ENCODE measurements at places on chromosomes 2 and 18. TPM values are rescaled to one million over a fixed set of nuclear protein-coding genes. Genes with fewer than 3 reads are reported as not detected.

DNA sequence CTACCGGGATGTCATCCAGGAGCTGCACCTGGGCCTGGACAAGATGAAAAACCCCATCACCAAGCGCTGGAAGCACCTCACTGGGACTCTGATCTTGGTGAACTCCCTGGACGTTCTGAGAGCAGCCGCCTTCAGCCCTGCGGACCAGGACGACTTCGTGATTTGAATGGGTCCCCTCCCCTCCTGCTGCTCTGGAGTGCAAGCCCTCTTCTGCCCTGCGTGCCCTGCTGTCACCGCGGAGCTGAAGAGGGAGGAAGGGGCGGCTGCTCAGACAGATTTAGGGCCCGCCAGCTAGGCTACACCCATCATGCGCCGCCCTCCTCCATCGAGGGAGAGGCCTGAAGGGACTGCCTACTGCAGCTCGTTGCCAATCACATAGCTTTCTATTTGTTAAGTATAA lies 101.8 kb downstream of the SH3BP4 start:
- peaks cover 23% of the 10 kb centered on the region for H3K4me1 ChIP-seq
- no peak for DNase-seq
- no peaks in the 10 kb centered on the region for H3K27me3 ChIP-seq
- H3K4me3 ChIP-seq: no peak overlapping the region
- peaks cover 28% of the 10 kb centered on the region for H3K36me3 ChIP-seq

MAP2 gene
- 52.0 TPM for total RNA-seq

DNA sequence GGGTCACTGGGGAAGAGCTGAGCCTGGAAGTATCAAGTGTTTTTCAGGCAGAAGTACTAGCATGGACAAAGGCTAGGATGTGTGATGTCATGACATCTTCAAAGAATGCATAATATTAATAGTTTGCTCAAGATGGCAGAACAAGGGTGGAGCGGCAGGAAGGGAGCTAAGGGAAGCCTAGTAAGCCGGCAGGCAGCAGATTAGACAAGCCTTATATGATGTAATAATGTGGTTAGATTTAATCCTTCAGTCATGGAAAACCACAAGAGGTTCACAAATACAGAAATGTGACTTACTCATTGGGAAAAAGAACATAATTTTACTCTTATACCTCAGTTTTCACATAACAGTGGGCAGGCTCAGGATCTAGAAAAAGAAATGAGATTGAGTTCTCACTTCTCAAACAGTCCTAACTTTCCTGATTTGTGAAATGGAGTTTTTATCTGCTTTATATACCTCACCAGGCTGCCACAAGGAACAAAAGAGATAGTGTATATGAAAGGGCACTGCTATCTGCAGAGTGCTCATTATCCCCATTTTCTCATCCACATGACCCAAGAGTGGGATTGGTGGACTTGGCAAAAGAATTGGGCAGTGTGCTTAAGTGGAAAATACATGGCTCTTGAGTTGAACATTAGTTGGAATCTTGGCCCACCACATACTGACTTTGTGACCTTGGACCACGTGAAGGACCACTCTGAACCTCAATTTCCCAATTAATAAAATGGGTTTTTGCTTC lies 89.1 kb upstream of the LHCGR start:
- no peak overlapping the region for H3K27ac ChIP-seq
- DNase-seq: no peak
- no peaks in the 10 kb centered on the region for H3K4me1 ChIP-seq
- H3K36me3 ChIP-seq: no peaks in the 10 kb centered on the region

ZNF638 gene
- total RNA-seq: 258 TPM

Data from suprapubic skin (tissue), 4 donors.